ENCODE measurements at places on chromosomes 13 and 19.
A peak's percentile ranks its signal among the peaks of the same experiment; 100 is the strongest.

GRCh38 chr13:74229242-74229641, 95.0 kb upstream of the KLF12 start:
- DNase-seq: no peak

- DNase-seq: no peak
These were observed 199.8 kb downstream of the COG6 start for GRCh38 chr13:39855236-39855635.

DNA sequence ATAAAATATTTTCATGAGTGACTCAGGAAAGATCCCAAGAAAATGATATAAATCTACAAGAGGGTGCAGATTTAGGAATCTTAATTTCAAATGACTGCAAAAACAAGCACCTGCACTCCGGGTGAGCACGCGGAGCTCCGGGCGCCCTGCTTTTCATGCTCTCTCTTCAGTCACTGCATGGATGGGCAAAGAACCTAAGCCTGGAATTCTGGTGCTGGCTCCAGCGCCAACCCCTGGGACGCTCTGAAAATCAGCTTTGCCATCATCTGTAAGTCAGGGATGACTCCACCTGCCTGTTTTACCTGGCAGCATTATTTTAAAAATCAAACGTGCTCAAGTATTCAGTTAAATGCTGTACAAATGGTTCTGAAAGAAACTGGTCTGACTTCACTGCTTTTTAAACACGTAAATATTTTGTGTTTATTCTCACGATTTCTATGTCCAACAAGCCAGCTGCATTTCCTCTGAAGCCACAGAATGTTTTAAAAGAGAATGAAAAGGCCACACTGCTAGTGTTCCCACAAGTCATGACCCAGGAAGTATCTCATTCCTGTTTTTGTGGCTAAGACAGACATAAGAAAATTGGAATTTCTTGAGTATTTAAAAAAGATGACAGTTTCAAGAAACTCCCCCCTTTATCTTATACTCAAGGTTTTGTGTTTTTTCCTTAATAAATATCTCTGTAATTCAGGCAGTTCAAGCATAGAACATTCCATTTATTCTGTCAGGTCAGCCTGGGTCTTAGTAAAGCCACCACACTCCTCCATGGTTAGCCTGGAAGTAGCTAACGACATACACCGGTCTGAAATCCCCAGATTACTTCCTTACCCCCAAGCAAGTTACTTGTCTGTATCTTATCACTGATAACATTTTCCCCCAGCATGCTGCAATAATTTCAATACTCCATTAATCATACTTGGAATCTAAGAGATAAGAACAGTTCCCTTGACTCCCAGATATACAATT, 81.1 kb downstream of the COL4A1 start:
- DNase-seq: no peak

DNA sequence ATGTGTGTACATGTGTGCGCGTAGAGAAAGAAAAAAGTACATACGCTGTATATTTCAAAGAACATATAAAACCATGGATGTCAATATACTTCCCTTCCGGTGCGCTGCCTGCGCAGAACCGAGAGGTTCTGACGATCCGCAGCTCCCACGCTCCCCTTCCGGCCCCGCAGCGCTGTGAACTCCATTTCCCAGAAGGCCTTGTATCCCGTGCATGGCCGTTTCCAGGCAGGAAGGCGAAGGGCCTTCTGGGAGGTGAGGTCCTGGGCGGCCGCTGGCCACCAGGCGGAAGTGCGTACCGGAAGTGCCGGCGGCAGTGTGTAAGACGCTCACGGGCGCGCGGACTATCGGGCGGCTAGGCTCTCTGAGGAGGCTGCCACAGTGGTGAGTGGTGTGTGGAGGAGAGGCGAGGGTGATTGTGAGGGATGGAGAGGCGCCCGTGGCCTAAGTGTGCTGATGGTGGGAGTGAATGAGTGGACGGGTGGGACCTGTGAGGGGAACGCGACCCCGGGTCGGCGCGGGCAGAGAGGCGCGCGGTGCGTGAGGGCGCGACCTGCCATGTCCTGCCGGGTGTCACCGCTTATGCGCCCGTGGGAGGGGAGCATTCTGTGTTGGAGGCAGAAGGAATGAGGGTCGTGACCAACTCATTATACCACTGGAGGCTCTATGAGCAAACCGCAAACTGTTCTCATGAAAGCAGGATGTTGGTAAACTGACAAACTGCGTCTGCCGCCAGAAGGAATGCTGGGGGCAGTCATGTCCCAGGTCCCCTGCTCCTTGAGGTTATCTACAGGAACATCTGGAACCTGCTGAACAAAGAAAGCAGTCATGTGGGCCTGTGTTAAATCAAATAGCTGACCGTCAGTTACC, at the start of gene ERVK3-1:
Gene ERVK3-1 (plus strand): TSS at position 313 of the 867 bp plus-strand sequence. CDS start 6,792 bp downstream, outside the sequence.
- peak; percentile 97 for DNase-seq

GRCh38 chr13:89862691-89863036, 1484.8 kb upstream of the MIR17HG start:
- no peak for DNase-seq

DNA sequence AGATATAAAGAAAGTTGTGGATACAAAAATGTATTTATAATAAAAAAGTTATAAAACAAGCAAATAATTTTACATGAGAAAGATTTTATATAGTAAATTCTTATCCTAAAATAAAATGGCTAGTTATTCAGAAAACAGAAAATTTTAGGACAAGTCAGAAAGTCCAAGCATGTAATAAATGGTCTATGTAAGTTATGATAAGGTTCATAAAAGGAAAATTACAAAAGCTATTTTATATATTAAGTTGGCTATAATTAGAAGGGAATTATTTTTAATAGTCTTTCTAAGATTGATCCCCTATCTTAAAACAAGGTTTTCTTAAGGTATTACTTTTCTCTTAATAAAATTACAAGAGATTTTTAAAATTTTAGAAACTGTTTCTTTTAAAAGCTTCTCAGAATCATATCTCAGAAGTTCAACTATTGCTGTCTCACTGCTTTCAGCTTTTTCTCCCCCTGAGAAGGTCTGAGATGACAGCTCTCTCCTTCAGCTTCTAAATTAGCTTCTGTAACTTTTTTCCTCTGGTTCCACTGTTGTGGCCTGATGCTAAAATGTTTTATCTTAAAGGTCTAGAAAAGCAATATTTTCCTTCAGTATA, 8.7 kb downstream of the CCDC169 start:
- DNase-seq: no peak

DNA sequence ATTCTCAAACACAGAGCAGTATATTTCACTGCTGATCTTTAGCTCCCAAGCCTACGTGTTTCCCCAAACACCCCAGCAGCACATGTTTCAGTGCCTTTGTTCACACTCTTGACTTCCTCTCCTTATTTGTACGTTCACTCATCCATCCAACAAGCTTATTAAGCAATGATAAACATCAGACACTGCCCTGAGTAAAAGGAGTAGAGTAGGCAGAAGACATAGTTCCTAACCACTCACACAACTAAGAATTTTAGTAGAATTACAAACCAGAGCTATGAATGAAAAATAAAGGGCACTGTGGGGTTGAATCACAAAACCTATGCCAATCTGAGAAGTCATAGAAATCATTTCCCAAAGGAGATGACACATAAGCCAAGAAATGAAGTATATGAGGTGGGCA, 213.5 kb downstream of the DIAPH3 start:
- no peak for DNase-seq

- DNase-seq: no peak
These were observed 5.0 kb upstream of the LINGO3 start for GRCh38 chr19:2312820-2313501.

GRCh38 chr19:8635422-8635821, 5.0 kb downstream of the NFILZ start:
- no peak for DNase-seq

GRCh38 chr19:45082170-45082569, 3.1 kb downstream of the GEMIN7 start:
- no peak for DNase-seq

DNA sequence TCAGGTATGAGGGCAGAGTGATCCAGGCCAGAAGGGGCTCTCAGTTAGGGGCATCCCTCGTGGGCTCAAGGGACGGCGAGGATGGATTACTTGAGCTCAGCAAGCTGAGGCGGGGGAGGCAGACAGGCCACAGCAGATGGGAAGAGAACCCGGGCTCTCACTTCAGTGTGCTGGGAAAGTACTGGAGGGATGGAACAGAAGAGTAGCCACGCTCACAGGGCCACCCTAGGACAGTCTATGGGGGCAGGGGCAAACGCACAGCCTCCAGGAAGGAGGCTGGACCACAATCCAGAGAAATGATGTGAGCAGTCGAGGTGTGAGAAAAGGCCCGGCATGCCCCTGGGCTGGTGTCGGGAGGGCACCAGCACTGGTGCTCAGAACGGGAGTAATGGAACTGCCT, 9.2 kb downstream of the GJA3 start:
- DNase-seq: no peak

- no peak for DNase-seq
These were observed 1422.2 kb upstream of the PCDH20 start for GRCh38 chr13:62837895-62838294.

DNA sequence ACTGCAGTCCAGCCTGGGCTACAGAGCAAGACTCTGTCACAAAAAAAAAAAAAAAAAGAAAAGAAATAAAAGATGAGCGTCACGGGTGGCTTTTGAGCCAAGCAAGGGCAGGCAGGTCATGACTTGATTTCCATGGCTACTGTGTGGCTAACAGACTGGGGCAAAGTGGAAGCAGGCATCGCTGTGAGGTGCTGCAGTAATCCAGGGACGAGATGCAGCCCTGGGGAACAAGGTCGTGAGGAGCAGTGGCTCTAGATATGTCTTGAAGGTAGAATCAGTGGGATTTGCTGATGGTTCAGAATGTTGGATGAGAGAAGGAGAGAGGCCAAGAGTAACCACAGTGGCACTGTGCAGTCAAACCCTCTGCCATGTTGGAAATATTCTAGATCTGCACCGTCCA, 14.2 kb downstream of the HAS1 start:
- no peak for DNase-seq

DNA sequence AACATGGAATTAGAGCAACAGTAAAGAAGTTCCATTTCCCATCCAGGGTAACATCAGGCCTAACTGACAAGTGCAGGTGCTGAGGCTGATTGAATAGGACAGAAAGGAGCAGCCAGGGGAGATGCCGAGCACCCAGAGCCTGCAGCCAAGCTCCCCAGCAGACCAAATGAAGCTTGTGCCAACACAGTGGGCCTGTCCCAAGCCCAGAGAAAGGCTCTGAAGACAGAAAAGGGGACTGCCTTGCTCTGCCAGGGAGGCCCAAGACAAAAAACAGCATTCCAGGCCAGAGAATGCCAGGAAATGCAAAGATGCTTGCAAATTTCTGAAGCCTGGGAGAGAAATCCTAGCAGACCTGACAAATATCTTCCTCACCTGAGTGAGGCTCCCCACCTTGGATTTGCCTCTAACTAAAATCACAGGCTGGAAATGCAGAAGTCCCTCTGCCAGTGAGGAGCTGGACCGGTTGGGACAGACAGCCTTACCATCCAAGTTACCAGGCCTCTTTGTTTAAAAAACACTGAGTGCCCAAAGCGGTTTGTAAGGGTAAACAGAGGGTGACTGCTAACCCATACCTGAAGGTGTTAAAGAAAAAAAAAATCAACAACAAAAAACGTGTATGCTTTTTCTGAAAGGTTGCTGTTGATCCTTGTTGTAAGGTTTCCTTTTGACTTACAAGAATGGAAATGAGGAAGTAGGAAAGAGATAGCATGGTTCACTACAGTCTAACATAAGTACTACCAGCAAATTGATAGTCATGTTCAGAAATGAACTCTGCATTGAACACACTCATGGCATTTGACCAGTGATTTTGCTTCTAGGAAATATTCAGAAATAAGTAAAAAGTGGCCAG, 11.8 kb upstream of the HMGB1 start:
- no peak for DNase-seq

- peak; percentile 82 for DNase-seq
These were observed 245.5 kb downstream of the TDRD3 start for GRCh38 chr13:60642552-60642951.

DNA sequence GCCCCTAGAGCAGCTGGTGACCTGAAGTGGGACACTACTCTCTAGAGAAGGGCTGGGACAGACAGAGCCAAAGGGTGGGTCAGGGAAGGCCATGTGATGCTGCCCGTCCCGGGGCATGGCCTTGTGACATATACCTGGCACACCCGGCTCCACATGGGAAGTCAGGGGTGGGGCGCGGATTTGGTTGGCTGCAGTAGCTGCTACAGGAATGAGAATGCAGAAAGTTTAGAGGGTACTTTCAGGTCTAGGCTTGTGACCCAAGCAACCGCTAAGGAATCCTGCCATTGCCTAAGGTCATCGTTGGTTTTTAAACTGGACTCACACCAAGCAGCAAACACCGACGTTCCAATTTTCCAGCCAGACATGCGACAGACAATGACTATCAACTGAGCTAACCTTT, 25.9 kb downstream of the RCBTB2 start:
- DNase-seq: no peak

- no peak for DNase-seq
These were observed 319.6 kb downstream of the TEX29 start for GRCh38 chr13:111640006-111640405.

DNA sequence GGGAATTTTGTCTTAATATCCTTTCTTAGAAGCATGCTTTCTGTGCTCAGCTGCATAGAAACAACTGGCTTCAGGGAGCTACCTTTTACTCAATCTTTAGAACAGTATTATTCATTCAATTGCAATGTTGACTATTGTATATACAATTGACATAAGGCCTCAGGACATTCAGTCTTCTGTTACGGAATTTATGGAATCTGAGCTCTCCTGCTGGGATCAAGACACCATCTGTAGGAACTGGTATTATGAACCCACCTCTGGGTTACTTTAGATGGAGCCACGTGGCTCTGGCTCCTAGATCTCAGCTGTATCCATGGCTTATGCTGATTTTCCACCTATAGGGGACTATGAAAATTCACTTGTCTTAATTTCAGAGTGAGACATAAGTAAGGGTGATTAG, 716.2 kb upstream of the GPC6 start:
- no peak for DNase-seq

- DNase-seq: no peak
These were observed 16.1 kb downstream of the TMEM38A start for GRCh38 chr19:16677055-16677454.

DNA sequence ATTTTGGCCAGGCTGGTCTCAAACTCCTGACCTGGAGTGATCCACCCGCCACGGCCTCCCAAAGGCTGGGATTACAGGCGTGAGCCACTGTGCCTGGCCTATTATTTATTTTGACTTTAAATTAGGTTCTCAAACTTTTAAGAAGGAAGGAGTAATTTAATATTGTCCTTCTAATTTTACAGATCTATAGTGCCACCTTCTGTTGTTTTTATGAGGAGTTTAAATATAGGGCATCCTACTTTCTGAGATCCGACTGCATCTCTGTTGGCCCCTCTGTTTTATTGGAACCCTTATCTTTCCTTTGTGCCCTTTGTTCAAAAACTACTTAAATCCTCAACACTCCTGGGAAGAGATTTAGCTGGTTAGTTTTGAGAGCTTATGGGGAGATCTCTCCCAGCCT, 25.4 kb upstream of the ZMYM5 start:
- DNase-seq: no peak

GRCh38 chr13:110298505-110299282, 8.3 kb downstream of the COL4A1 start:
- no peak for DNase-seq

Measured in foreskin melanocyte (primary cell).